ENCODE measurements at places on chromosomes 1 and 21. TPM values are rescaled to one million over a fixed set of nuclear protein-coding genes. Genes with fewer than 3 reads are reported as not detected.
A peak's percentile ranks its signal among the peaks of the same experiment; 100 is the strongest.

Gene LRRC7
- total RNA-seq, result 0.07 TPM

Gene ASTN1
- 0.41 TPM for total RNA-seq

DNA sequence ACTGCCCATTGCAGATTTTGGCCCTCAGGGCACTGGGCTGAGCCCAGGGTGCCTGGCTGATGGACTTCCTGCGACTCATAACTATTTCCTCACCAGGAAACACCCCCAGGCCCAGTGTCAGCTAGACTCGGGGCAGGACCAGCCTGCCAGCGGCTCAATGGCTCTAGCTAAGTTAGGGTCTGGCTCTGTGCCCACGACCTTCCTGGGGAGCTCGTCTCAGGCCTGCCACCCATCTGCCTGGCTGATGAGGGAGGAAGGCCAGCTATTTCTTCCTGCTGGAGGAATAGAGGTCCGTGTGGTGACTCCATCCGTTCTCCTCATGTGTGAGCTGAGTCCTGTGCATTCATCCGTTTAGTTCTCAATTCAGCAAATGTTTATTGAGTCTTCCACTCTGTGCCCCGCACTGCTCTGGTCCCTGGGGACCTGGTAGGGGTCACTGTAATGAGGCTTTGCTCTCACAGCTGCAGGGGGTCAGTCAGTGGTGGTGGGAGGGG lies 44.5 kb downstream of the KIRREL1 start:
- peak; percentile 81 for DNase-seq

GRCh38 chr1:163747855-163748254 lies 426.1 kb downstream of the NUF2 start:
- no peak for DNase-seq

Gene SLC22A15
- 0.39 TPM for total RNA-seq

- peak; percentile 3 for DNase-seq
These were observed 853 bp upstream of the RRAGC start for GRCh38 chr1:38860454-38860795.

DNA sequence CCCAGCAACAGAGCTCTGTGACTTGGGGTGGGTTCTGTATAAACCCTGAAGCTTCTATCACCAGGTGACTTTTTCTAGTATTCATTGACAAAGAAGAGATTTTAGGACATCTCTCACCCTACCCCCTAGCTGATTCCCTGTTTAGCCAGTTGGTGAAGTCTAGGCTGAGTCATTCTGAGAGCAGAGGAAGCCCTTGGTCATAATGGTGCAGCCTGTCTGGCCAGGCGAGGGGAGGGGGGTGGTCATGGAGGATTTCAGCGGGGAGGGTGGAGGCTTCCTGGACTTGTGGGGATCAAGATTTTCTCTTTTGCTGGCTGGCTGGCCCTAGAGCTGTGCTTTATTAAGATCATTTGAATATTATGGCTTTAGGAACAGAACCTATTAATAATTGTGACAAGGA lies 262.6 kb downstream of the CAMTA1 start:
- DNase-seq, result no peak

DNA sequence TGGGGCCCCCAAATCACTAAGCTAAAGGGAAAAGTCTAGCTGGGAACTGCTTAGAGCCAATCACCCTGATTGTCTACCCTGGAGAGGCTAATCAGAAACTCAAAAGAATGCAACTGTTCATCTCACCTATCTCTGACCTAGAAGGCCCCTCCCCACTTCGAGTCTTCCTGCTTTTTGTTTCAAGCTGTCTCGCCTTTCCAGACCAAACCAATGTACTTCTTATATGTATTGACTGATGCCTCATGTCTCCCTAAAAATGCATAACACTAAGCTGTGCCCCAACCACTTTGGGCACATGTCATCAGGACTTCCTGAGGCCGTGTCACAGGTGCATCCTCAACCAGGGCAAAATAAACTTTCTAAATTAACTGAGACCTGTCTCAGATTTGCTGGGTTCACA lies 209.5 kb downstream of the APP start:
- no peak for DNase-seq

DNA sequence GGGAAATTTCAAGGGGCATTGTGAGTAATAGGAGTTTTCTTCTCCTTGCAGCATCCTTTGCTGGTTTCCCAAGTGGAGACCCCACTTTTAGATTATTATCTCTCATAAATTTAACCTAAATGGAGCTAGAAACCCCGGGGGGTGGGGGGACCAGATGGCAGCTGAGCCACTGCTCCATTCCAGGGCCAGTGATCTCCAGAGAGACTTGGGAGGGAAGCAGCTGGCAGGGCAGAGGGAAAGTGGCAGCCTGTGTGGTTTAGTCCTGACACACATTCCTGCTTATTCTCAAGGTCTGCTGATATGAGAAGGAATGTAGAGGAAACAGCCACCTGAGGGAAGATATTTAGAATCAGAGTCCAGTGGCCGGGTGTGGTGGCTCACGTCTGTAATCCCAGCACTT lies 16.3 kb downstream of the PCP4L1 start:
- no peak for DNase-seq

Gene PTGS2
- 5.8 TPM for total RNA-seq

DNA sequence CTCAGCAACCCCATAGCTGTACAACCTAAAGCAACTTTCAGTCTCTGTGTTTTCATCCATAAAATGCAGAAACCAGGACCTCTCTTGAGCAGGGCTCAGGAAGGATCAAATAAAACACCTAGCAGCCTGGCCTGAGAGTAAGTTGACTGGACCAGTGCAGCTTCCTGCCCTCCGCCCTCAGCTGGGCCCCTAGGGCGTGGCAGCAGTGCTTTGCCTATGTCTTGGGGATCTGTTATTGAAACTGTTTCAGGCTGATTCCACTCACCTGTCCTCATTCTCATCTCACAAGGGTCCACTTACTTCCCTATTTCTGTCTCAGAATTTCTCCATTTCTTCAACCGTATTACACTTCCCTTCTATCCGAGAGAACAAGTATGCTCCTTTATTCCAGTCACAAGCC lies 17.3 kb downstream of the LRRC42 start:
- DNase-seq, result no peak

GRCh38 chr1:17984583-17984982 lies 123.0 kb upstream of the IGSF21 start:
- peak; percentile 53 for DNase-seq

Gene PBX1
- 51.5 TPM for total RNA-seq

DNA sequence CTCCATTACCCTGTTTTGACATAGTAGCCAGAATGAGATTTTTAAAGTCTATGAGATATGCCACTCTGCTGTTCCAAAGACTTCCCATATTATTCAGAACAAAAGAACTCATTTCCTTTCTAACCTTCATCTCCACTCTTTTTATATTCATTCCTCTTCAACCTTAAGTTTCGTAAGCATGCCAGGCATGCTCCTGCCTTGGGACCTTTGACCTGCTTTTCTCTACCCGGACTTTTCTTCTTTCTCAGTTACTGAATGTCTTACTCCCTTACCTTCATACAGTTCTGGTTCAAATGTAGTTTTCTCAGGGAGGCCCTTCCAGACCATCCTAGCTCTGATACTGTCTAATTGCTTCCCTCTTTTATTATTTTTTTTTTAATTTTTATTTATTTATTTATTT lies 81.1 kb downstream of the TNNI3K start:
- DNase-seq, result no peak

Gene ETV3L
- not detected for total RNA-seq

DNA sequence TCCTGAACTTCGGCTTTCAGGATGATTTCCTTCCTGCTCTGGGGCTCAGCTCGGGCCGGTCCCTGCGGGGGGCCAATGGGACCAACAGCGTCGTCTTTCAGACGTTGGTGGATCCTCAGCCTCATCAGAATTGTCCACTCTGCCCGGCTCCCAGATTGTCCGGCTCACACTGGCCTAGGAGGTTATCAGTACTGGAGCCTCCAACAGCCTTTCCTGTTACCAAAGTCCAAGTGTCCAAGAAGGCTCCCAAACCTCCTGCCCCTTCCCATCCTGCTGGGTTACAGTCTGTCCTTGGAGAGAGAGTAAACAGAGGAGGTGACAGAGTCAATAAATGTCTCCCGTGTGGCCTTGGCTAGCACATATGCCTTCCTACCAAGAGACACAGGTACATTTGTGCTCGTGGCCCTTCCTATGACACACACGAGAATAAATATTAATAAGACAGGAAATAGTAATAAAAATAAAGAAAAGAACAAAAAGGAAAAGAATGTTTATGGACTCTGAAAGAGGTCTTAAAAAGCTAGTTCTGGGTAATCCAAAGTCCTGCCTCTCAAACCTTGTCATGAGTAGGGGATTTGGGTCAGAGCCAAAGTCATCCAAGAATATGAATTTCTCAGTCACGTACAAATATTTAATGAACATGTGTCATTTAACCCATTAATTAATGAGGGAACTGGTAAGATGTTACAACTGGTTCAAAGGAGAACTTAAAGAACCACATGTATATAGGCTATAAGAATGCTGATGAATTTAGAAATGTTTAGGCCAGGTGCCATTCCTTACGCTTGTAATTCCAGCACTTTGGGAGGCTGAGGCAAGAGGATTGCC lies 80.8 kb upstream of the SLC2A1 start:
- DNase-seq, result no peak

- no peak for DNase-seq
These were observed 725.2 kb downstream of the LRRIQ3 start for GRCh38 chr1:73472810-73473209.

- DNase-seq, result no peak
These were observed 2.4 kb downstream of the ACKR1 start for GRCh38 chr1:159207080-159207479.

- DNase-seq, result no peak
These were observed 35.4 kb upstream of the CD1D start for GRCh38 chr1:158145173-158145719.

Gene HES3
- not detected for total RNA-seq

- no peak for DNase-seq
These were observed 39.9 kb upstream of the PDC start for GRCh38 chr1:186500804-186501203.

Gene ENSA
- total RNA-seq, result 222 TPM

DNA sequence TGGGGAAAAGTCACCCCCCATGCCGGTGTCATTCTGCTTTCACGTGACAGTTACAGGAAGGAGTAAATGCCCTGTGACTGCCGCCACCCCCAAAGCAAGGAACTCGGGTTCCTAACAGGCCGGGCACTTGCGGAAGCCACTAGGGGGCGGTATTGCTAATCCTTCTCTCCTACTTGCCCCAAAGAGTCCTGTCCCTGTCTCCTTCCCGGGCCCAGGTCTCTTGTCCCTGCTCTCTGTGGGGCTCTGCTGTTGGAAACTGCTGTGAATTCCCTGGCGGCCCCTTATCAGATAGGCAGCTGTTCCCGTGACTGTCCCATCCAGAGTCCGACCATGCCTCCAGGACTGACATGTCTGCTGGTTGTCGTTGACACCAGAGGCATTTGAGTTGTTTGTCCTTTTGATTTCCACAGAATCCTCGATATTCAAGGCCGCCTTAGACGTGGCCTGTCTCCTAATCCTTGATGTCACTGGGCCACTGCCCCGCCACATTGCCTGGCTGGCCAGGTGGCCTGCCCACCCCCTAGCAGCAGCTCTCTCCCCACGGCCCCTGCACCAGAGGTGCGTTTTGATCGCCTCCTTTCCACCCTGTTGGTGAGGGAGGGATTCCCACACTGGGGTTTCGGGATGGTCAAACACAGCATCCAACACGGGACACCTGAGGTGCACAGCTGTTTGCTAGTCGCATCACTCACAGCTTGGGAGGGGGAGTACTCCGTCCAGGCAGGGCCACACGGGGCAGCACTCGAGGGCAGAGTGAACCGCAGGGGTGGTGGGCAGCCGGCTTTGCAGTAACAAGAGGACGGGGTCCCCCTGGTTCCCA lies 37.3 kb downstream of the CHAF1B start:
- peak; percentile 88 for DNase-seq

DNA sequence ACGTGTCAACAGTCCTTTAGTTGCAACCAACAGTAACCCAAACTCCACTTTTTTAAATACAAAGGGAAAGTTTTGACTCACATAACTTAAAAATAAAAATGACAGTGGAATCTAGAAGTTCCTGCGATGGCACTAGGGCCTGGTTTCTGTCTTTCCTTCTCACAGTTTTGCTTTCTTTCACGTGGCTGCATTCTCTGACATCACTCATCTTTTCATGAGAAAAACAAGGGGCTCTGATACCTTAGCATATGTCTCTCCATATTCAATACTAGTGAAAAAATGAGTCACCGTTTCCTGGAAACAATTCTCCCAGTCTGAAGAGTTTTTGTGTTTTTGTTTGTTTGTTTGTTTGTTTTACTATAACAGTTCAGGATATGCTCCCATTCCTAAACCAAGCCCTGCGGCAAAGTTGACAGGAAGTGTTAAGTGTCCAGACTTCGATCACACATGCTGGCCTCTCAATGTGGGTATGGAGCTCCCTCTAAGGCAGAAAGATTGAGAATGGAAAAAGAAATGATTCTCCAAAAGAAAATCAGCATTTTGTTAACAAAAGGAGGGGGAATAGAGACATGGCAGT lies 483.3 kb downstream of the TTLL7 start:
- DNase-seq, result peak; percentile 2

- no peak for DNase-seq
These were observed 2.9 kb upstream of the PLA2G2F start for GRCh38 chr1:20136249-20136648.

Gene CDC20
- 309 TPM for total RNA-seq

Gene RGS16
- total RNA-seq, result 23.1 TPM

DNA sequence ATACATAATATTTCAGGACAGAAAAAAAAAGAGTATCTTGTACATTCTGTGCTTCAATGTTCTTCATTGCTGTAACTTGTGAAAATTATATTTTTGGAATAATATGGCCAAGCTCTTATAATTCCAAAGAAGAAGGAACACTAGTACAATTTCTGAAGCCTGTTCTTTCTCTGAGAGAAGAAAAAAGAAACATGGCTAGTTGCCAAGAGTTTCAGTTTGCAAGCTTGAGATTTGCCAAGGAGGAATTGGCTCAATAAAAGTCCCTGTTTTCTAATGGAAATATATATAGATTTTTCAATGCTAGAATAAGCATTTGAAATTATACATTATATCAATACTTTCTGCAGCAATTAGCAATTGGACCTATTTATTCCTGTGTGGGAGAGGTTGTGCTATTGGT lies 285.2 kb upstream of the NEGR1 start:
- peak; percentile 37 for DNase-seq

Gene KRTAP26-1
- total RNA-seq, result not detected

- DNase-seq, result peak; percentile 30
These were observed 1.8 kb downstream of the NPPA start for GRCh38 chr1:11845641-11846335.

DNA sequence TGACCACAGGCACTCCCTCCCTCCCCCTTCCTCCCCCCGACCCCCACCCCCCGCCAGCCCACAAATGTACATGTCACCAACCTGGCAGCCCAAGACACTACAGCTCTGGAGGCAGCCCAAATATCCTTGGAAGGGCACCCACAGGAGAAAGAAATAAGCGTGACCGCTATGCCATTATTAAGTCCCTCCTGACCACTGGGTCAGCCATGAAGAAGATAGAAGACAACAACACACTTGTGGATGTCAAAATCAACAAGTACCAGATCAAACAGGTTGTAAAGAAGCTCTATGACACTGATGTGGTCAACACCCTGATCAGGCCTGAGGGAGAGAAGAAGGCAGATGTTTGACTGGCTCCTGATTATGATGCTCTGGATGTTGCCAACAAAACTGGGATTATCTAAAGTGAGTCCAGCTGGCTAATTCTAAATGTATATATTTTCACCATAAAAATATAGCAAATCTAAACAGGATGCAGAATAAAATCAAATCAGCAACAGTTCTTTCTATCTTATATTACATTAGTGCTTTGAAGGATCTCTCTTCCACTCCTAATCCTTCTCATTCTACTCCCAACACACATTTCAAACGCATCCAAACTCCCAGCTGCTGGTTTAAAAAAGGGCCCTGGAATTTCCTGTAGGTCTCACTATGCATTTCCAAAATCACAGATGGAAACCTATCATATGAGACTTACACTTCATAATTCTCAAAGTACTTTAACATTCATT lies 77.4 kb upstream of the SLFNL1 start:
- DNase-seq, result no peak

GRCh38 chr1:23556635-23557470 lies 2.4 kb downstream of the ID3 start:
- no peak for DNase-seq

Gene ADGRL4
- not detected for total RNA-seq

All from A673 (cell line).